GM20000 (cell line): ENCODE measurements at places on chromosomes 4 and X.

GRCh38 chr4:13309751-13310150, 174.4 kb downstream of the RAB28 start:
- no peak for DNase-seq

GRCh38 chrX:103571121-103571520, 14.2 kb upstream of the TCEAL4 start:
- DNase-seq, result no peak

- DNase-seq, result no peak
Observed at GRCh38 chr4:70680934-70681333, 7.4 kb upstream of the UTP3 start.

DNA sequence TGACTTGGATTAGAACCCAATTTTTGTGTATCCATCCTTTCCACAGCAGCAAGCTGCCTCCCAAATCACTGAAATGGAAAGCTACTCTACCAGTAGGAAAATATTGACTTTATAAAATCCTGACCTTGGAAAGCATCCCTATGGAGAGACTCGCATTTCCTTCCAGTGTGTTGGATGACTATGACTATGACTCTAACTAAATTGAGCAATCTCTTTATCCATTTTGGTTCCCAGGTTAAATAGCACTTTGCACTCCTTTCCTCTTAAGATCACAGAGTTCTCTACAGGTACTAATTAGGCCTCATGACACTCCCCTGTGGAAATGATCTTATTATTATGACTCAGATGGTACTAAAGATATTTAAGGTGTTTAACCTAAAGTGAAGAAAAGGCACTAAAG, 431.8 kb downstream of the PPARGC1A start:
- DNase-seq, result no peak
